ENCODE measurements at places on chromosomes 11 and 22.

- DNase-seq = no peak
These were observed 9.8 kb upstream of the ARHGEF17 start for GRCh38 chr11:73298233-73298632.

- DNase-seq = no peak
These were observed 1.3 kb upstream of the LPXN start for GRCh38 chr11:58576887-58577471.

DNA sequence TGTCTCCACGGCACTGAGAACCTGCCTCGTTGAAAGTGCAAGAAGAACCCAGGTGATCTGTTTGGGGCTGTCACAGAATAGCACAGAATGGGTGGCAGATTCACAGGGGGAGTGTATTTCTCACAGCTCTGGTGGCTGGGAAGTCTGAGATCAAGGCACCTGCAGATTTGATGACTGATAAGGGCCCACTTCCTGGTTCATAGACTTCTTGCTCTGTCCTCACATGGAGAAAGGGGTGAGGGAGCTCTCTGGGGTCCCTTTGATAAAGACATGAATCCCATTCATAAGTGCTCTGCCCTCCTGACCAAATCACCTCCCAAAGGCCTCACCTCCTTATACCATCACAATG lies 198.5 kb upstream of the SORL1-AS1 start:
- no peak for DNase-seq

- DNase-seq = no peak
These were observed 31.4 kb downstream of the KCNC1 start for GRCh38 chr11:17766073-17766359.

DNA sequence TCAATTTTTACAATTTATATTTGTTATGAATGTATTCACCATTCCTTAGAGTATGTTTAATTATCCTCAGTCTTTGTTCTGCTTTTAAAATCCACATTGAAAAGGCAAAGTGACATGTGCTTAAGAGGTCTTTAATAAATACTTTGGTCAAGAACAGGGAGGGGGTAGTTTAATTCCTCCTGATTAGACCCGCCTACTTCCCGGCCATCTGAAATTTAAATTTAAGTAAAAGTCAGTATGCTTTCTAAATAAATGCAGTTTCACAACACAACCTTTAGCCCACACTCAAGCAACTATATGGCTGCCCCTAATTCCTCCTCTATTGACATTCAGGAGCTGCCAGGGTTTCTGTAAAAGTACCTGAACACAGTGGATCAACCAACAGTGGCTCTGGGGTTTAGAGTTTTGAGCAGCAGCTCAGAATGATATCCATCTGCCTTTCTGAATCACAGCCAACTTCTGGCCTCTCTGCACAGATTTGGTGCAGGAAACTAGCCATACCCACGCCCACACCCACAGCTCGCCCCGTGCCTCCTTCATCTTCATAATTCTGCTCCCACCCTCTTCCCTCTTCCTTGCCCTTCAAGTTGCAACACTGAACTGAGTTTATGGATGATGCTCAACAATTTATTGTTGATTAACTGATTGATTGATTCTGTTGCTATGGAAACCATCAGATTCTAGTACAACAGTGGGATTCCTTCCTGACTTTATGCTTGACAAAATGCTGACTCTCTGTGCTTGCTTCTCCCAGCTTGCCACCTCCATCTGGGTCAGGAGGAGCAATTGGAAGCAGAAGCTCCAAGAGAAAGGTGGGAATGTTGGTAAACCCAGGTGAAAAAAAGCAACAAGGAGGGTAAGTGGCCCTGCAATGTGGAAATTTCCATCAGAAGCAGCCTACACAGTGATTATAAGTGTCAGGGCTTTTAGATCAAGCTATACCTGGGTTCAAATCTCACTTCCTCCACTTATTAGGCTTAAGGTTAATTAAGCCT lies 70.8 kb downstream of the PANX1 start:
- DNase-seq = no peak

GRCh38 chr11:107202241-107202640 lies 184.0 kb upstream of the GUCY1A2 start:
- DNase-seq = no peak

- no peak for DNase-seq
These were observed 23.7 kb downstream of the INCENP start for GRCh38 chr11:62147545-62147944.

DNA sequence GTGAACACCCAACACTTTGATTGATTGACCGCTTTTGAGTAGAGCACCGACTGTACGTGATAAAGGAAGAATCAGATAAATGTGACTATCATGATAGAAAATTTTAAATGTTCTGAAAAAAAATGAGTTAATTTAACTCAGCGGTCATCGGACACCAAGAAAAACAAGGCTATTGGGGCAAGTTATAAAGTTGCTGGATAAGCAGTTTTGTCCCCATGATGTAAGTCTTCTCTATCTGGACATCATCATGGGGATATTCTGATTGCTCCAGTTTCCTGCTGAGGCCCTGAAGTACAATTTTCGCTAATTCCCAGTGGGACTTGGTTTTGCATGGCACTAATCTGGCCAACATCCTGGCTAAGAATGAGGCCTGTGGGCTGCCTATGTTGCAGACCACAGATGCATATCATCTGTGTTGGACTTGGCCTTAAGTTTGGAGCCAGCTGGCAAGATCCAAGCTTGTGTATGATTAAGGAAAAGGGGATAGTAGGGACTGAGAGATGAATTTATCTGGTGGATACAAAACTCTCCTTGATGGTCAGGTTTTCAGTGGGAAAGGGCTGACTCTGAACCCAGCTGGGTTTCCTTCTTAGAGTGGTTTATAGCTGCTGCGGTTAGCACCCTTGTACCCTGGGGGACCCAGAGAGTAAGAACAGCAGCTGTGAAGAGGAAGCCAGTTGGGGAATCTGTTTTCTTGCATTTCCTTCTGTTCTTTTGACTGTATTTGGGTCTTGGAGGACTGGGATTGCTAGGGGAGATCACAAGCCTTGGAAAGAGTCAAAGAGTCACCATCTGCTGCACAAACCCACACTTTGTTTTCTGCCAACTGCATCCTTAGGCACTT lies 118.3 kb downstream of the SEZ6L start:
- DNase-seq = no peak

GRCh38 chr11:85414175-85414574 lies 213.0 kb downstream of the DLG2 start:
- DNase-seq = no peak

DNA sequence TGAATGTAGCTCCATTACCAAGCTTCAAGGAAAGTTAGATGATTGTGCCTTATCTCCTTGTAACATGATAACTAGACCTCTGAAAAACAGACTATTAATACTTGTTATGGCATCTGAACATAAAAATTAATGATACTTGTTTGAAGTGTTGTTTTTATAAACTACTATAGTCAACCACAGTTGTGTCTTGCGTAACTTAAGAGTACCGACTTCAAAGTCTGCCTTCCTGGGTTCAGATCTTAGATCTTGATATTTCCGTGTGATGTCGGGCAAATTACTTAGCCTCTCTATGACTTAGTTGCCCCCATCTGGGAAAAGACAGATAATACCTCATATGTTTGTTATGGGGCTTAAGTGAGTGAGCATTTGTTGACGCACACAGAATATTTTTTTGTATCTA lies 906.5 kb downstream of the JRKL start:
- DNase-seq = no peak

DNA sequence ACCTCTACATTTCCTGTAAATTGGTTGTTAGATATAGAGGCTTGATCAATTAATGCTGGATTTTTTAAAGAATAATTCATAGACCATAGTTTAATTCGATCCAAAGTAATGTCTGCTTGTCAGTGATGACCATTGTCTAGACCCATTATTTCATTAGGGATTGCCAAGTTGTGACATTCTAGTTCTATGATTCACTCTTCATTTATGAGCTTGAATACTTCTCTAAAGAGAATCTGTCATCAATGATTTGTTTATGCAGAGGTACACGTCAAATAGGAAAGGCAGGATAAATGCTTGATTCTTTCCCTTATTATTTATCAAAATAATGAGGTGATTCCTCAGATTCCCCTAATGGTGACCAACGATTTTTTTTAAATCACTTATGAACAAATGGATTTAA lies 24.0 kb upstream of the ROBO3 start:
- DNase-seq = no peak

GRCh38 chr11:62186195-62186594 lies 3.8 kb upstream of the SCGB1D1 start:
- DNase-seq = no peak

DNA sequence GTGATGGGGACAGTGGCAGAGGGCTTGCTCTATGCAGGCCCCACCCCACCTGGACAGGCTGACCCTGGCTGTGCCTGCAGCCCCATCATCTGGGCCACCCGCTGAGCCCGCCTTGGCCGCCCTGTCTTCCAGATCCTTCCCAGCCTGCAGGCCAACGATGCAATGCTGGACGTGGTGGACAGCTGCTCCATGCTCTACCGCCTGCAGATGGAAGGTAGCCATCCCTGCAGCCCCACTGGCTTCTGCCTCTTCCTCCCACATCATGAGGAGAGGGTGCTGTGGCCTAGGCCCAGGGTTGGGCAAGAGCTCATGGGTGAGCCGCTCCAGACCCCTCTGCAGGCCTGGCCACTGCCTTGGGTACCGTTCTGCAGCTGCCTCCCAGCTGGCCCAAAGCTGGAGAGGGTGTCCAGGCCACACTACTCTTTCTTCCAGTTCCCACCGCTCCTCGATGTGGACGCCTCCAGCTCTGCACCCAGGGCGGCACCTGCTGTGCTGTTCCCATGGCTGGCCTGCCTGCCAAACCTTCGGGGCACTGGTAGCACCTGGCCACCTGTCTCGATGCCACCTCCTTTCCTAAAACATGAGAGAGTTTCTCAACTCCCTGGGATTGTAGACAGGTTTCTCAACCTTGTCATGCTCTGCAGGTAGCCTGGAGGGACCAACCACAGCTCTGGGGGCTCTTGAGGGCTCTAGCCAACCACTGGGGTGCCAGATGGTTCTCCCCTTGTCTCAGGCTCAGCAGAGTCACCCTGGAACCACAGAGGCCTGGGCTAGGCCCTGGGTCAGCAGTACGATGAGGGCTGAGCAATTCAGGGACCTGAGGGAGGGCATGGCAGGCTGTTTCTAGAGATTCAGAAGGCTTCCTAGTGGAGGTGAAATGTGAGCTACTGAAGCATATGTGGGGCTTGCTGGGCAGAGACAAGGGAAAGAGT lies 9.5 kb upstream of the GTSE1 start:
- DNase-seq = no peak

DNA sequence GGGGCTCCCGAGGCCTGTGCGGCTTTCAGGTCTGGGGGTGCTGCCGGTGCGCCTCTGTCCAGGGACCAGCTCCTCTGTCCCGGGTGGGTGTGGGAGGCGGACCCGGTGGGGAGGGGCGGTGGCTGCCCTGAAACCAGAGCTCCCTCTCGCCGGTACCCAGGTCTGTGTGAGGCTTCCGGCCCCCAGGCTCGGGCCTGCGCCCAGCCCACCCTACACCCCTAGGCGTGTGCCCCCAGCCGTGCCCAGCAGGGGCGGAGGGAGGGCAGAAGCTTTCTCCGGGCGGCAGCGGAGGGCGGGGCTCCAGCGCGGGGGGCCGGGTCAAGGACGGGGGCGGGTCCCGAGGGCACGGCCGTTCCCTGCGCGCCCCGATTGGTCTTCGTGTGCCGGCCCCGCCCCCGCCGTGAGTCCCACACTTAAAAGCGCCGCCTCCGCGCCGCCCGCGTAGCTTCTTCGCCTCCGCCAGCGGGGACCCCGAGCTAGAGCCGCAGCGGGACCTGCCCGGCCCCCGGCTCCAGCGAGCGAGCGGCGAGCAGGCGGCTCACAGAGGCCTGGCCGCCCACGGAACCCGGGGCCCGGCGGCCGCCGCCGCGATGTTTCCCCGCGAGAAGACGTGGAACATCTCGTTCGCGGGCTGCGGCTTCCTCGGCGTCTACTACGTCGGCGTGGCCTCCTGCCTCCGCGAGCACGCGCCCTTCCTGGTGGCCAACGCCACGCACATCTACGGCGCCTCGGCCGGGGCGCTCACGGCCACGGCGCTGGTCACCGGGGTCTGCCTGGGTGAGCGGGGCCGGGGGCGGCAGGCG lies 616 bp downstream of the PNPLA2 start:
- DNase-seq = peak; percentile 91

All from activated CD4-positive, alpha-beta T cell treated with anti-CD3 and anti-CD28 coated beads for 4 hours (primary cell).